ENCODE measurements at places on chromosomes 12 and 14.

- no peak for DNase-seq
- H3K27me3 ChIP-seq: no peaks in the 10 kb centered on the region
- no peak overlapping the region for H3K27ac ChIP-seq
- H3K36me3 ChIP-seq: no peaks in the 10 kb centered on the region
- H3K4me3 ChIP-seq: no peak overlapping the region
- H3K4me1 ChIP-seq: peaks cover 22% of the 10 kb centered on the region
Observed at GRCh38 chr12:56836800-56837663, 73.9 kb downstream of the HSD17B6 start.

DNA sequence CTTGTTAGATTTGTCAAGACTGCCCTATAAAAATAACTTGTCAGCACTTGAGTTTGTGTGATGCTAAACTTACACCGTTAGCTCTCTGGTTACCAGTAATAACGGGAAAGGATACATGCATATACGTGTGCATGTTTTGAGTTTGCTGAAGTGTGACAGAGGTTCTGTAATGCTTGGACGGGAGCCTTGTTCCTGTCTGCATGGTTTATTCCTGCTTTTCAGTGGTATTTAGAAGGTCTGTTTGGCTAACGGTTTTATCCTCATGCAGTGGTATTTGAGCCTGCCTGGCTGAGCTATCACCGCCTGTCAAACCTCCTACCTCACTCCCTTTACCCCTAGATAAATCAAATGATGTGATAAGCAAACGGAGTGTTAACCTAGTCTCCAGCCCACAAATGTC is 305.6 kb downstream of the GALC start:
- no peaks in the 10 kb centered on the region for H3K36me3 ChIP-seq
- DNase-seq: no peak

- H3K4me3 ChIP-seq: no peak overlapping the region
- H3K27me3 ChIP-seq: peaks cover 4% of the 10 kb centered on the region
- DNase-seq: no peak
- no peaks in the 10 kb centered on the region for H3K36me3 ChIP-seq
- H3K27ac ChIP-seq: peak overlapping the region; percentile 40
Observed at GRCh38 chr12:57902478-57902969, 38.8 kb upstream of the ATP23 start.

DNA sequence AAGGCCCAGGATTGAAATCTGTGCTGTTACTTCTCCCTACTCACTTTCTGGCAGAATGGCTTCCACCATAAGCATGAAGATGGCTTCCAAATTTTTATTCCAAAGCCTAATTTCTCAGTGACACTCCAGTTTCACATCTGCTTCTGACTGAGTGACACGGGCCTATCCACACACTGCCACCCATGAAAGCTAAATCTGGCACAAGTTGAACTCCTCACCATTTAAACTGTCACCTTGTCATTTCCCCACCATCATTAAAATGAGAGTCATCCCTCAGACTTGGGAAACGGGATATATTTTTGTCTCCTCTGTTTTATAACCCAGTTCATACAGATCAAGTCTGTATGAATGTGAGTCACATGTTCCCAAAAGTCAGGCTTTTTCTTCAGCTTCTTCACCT is 77.1 kb downstream of the MGST1 start:
- H3K4me1 ChIP-seq: no peaks in the 10 kb centered on the region
- H3K27ac ChIP-seq: no peak overlapping the region
- H3K4me3 ChIP-seq: no peak overlapping the region
- H3K36me3 ChIP-seq: no peaks in the 10 kb centered on the region

DNA sequence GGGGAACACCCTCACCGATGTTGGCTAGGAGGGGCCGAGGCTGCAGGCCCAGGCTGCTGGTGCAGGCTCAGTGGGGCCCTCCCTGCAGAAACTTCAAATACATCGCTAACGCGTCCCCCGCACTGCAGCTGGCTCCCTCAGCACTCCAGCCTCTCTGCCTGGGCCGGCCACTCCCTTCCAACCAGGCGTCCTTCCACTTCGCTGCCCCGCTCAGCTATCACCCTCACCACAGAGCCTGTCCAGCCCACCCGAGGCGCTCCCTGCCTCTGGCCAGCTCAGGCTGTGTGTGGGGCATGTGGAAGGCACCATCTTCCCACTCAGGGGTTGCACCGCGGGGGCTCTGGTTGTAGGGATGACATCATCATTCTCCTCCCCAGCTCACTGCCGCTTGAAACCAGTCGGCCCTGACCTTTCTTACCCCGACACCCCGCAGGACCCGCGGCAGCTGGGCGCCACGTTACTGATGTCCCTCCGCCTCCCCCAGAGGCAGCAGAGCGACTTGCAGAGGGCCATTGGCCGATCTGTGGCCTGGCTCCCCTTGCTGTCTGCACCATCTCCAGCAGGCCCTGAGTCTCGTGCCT is 199.9 kb upstream of the RTL1 start:
- no peak overlapping the region for H3K27ac ChIP-seq
- H3K4me1 ChIP-seq: peaks cover 3% of the 10 kb centered on the region
- H3K4me3 ChIP-seq: no peak overlapping the region
- no peaks in the 10 kb centered on the region for H3K27me3 ChIP-seq
- no peak for DNase-seq

DNA sequence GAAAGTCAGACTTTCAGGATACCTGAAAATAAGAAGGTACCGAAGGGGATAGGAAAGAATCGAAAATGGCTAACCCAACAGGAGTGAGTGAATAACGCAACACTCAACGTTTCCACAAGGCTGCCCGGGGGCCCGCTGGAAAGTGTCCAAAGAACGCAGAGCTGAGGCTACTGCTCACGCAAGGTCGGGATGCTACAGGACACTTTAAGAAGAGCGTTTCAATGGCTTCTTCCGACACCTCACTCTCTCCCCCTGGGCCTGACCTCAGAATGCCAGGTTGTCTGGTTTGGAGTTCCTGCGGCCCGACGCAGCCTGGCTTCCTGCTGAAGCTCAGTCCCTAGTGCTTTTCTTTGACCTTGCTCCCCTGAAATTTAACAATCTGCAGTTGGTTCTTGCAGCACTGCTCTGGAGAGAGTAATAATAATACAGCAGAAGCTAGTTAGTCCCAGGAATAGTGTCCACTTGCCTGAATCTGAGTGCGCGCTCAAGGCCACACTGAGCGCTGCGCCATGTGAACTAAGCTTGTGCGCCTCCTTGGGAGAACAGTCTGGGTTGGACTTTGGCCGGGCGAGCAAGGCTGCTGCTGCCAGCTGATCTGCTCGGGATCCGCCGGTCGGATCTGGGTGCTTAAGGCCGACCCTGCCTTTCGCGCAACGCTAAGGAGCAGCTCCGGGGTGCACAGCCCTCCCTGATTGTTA is 2.0 kb upstream of the ALX1 start:
- H3K36me3 ChIP-seq: no peaks in the 10 kb centered on the region
- H3K4me3 ChIP-seq: no peak overlapping the region
- DNase-seq: no peak
- peaks cover 97% of the 10 kb centered on the region for H3K27me3 ChIP-seq

- H3K36me3 ChIP-seq: no peaks in the 10 kb centered on the region
- no peak overlapping the region for H3K4me3 ChIP-seq
- no peak overlapping the region for H3K27ac ChIP-seq
- H3K27me3 ChIP-seq: no peaks in the 10 kb centered on the region
Observed at GRCh38 chr12:110254971-110255540, 26.0 kb upstream of the ATP2A2 start.

- no peak overlapping the region for H3K27ac ChIP-seq
- H3K36me3 ChIP-seq: no peaks in the 10 kb centered on the region
- no peak for DNase-seq
- no peaks in the 10 kb centered on the region for H3K4me1 ChIP-seq
- no peaks in the 10 kb centered on the region for H3K27me3 ChIP-seq
- H3K4me3 ChIP-seq: no peak overlapping the region
Observed at GRCh38 chr12:99911967-99912366, 72.8 kb downstream of the ANKS1B start.

- H3K36me3 ChIP-seq: no peaks in the 10 kb centered on the region
- H3K4me3 ChIP-seq: no peak overlapping the region
- no peaks in the 10 kb centered on the region for H3K27me3 ChIP-seq
- H3K4me1 ChIP-seq: no peaks in the 10 kb centered on the region
- H3K27ac ChIP-seq: no peak overlapping the region
Observed at GRCh38 chr14:38339696-38340095, 83.8 kb upstream of the CLEC14A start.

Data from spinal cord (tissue), 10 donors.